LHCN-M2 (cell line): ENCODE measurements at places on chromosomes 6 and 20.

DNA sequence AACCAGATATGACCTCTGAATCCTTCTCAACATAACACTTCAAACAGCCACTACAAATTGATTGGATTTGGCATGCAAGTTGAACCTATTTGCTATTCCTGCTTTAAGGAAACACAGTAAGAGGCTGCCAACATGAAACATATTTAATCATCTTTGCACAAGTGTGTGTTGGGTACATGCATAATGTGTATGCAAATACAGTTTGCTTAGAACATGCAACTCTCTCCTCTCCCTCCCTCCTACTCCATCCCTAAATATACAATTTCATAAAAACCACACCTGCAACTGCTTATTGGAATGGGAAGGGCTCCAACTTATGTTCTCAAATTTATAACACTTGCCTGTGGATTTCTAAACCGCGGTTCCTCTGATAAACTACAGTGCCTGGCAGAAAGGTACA, 71.5 kb downstream of the CD83 start:
- no peak for DNase-seq

DNA sequence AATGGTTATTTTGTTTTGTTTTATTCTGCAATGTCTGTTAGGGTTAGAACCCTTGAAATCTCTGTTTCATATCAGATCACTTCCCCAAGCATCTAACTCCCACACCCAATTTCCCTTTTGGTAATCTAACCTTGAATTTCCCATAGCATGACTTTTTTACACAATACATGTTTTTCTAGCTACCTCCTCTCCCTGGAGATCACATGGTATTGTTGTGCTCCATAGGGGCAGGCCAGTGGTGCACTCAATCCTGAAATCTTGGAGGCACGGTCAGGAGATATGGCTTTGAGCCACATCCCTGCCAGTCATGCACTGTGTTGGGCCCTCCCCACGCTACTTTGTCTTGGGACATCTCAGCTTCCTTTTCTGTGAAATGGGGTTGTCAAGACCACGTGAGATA, 36.7 kb upstream of the NNAT start:
- no peak for DNase-seq

DNA sequence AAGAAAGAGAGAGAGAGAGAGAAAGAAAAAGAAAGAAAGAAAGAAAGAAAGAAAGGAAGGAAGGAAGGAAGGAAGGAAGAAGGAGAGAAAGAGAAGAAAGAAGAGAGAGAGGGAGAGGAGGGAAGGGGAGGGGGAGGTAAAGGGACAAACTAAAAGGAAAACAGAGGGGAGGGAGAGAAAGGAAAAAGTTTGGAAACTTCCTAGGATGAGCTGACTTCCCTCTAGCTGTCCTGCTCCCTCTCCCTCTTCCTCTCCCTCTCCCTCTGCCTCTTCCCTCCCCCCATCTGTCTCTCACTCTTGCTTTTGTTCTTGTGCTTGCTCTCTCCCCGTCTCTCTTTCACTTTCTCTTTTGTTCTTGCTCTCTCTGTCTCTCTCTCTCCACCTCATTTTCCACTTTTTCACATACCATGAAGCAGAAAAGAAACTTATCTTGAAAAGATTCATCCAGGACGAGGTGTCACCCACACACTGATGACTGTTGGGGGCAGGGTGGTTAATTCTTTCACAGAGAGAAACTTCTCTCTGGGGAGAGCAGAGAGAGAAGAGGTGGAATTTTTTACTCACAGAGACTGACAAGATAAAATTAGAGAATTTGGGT, 56.4 kb upstream of the DUSP22 start:
- DNase-seq, result peak; percentile 50

DNA sequence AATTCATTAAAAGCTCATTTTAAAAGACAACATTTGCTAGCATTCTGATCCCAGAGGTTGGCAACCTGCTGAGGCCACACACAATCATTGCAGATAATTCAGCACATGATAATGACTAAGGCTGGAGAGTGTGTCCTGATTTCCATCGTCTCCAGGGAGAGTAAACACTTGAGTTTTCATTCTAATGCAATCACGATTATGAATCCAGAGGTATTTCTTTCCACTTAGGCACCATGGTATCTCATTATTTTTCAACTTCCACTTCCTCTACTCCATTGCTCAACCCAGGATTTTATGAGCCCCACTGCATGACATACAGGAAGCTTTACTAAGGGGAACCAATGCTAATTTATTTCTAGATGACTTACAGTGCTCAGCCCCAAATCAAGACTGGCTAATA, 273.8 kb upstream of the AGPAT4 start:
- peak; percentile 28 for DNase-seq

DNA sequence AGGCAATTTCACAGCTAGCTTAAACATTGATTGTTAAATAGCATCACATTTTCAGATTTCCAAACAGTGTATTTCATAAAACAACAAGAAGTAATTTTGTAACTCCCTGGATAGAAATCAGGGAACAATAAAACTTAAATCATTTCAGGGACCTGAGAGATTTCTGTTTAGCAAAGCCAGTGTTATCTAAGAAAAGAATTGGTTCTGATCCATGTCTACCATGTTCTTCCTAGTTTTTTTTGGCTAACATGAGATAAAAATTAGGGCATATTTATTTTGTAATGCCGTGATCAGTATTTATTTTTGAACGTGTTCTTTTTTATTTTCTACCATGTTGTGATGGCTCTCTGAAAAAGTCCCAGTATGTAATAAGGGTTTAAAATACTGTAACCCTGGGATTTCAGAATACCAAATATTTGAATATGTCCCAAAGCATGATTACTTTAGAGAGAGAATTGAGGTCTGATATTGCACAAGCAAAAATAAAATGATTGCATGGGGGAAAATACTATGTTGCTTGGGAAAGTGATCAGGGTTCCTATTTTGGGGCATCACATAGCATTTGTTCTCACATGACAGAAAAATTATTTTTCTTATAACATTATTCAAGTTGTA, 188.7 kb upstream of the CEP162 start:
- DNase-seq, result no peak

GRCh38 chr6:116011520-116011919, 49.2 kb downstream of the FRK start:
- DNase-seq, result no peak

- no peak for DNase-seq
Measured at GRCh38 chr6:101826678-101827077, 433.2 kb downstream of the GRIK2 start.

DNA sequence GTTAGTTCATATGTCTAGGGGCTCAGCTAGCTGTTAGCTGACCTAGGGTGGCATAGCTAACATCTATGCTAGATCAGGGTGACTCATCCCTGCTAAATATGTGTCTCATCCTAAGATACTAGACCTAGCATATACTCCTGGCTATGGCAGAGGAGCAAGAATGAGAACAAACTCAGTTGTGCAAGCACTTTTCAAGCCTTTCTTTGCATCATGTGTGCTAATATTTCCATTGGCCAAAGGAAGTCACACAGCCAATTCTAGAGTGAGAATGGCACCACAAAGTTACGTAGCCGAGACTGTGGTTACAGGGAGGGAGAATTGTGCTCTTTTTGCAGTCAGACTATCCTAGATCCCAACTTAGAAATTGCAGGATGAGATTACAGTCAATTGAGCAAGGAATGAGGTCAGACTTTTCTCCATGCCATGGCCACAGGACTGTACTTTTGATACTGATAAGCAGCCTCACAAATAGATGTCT, 78.7 kb downstream of the PLCB4 start:
- peak; percentile 81 for DNase-seq

GRCh38 chr6:169252505-169253189, 999 bp downstream of the THBS2 start:
- DNase-seq, result no peak

DNA sequence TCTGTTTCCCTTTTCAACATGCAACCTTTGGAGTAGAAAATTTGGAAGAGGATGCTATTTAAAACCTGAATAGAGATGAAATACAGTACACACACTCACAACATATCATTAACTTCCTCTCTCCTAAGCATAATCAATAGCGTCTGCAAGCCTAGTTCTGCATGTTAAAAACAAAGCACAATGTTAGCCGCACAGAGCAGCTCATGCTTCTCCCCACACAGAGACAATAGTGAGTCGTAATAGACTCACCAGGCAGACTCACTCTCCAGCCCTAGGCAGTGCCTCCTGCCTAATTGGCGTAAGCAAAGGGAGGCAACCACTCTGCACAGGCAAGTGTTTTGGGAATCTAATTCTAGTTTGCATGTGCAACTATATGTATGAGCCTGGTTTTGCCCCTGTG, 45.8 kb upstream of the ARID1B start:
- peak; percentile 67 for DNase-seq

DNA sequence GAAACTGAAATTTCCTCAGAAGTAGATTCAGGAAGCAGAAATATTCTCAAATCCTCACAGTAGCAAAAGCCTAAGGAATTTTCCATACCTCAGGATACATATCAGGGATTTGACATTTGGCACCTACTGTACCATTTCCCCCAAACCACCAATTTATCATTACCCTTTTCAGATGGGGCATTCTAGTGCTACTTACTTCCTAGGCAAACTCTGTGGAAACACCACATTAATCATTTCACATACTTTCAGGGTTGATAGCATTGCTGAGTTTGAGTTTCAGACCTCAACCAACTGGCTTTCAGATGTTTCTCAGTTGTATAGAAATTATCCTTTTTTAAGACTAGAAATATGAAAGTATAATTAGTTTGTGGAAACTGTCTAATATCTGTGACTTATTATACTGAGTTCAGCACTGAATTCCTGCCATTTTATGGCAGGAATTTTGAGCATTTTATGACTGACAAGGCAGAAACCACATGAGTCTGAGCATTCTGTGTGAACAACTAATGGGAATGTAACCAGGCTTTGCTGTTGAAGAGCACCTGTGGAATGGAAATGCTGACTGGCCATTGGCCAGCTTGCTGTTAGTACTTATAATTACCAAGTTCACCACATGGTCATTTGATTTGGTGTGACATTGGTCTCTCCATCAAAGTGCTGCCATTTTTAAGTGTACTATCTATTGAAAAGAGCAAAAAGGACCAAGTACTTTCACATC, 35.1 kb upstream of the IRAK1BP1 start:
- peak; percentile 15 for DNase-seq

GRCh38 chr20:47328129-47328528, 28.4 kb downstream of the ZMYND8 start:
- DNase-seq, result no peak

- DNase-seq, result no peak
Measured at GRCh38 chr20:58145506-58146080, 82.9 kb downstream of the ANKRD60 start.

GRCh38 chr6:74997646-74998045, 208.2 kb downstream of the COL12A1 start:
- no peak for DNase-seq

DNA sequence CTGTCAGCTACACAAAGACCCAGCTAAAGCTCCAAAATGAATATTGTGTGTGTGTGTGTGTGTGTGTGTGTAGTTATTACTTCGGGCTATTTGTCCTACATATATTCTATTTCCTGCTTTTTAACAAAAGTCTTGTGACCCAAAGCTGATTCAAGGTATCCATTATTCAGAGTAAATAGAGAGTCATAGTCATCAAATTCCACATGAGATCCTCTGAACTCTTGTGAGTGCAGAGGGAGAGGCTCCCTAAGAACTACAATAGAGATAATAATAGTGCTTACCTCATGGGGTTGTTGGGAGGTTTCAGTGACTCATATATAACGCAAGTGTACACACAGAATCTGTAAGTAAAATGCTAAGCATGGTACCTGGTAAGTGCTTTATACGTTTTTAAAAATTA, 95.6 kb upstream of the SHLD1 start:
- peak; percentile 57 for DNase-seq

- no peak for DNase-seq
Measured at GRCh38 chr6:68559070-68559469, 76.0 kb upstream of the ADGRB3 start.

DNA sequence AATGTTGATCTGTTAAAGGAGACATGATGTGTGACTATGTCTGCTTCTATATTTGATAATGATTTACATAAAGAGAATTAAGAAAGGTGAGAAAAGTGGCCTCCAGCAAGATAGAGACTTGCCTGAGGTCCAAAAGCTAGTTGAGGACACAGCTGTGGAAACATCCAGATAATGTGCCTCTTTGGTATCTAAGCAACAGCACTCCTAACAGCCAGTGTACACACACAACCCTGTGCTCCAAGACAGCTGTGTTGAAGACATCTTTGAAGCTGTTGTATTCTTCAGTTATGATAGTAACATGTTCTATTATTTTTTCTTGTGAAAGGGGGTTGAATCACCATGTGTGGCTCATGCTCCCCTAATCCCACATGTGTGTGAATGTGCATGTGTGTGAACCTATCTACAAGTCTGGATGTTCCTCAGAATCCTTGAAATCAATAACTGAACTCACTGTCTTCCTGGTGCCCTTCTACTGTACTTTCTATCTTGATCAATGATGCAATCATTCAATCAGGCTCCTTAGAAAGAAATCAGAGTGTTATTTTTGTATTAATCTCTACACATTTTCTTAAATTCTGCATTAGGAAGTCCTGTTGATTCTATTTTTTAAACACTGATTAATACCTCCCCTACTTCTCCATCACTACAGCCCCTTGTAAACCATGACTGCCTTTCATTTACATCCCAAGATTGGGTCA, 116.7 kb upstream of the SSTR4 start:
- peak; percentile 89 for DNase-seq

DNA sequence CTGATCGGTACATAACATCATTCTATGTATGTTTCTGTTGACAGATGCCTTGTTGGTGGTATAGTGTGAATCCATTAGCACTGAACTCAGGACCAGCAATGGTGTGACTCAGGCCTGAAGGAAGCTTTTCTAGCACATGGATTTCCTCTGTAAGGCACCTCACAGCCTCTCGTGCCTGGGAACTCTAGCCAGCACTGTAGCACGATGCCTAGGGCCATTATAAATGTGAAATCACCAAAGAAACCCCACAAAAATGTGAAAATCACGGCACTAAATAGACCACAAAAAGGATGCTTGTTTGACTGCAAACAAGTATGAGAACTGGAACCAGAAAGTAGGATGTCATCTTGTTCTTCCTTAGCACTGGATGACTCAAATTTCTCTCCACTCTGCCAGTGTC, 63.7 kb upstream of the NKX2-2 start:
- DNase-seq, result no peak

DNA sequence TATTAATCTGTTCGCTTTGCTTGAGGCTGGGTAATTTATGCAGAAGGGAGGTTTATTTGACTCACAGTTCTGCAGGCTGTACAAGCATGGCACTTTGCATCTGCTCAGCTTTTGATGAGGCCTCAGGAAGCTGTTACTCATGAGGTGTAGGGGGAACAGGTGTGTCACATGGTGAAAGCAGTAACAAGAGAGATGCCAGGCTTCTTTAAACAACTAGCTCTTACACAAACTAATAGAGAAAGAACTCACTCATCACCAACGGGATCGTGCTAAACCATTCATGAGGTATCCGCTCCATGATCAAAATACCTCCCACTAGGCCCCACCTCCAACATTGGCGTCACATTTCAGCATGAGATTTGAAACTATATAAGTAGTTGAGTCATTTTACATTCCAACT, 34.4 kb upstream of the GCLC start:
- DNase-seq, result no peak

DNA sequence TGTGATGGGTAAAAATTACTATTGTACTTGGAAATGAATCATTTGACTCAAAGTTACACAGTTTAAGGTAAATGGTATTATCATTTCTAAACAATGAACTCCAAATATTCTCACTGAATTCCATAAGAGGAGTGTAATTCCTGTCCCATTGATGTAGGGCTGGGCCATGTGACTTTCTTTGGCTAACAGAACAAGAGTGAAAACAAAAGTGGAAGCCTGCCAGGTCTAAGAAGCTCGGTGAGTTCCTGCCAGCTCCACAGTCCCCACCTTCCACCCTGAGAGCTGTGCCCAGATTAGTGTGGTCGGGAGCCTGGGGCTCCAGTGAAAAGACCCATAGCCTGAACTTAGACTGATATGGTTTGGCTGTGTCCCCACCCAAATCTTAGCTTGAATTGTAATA, 24.6 kb downstream of the TBXT start:
- no peak for DNase-seq

GRCh38 chr6:66788579-66788978, 1081.6 kb upstream of the EYS start:
- no peak for DNase-seq
